ENCODE measurements at places on chromosomes 2 and 18.

- no peak for DNase-seq
Measured at GRCh38 chr18:4282954-4283353, 172.2 kb downstream of the DLGAP1 start.

DNA sequence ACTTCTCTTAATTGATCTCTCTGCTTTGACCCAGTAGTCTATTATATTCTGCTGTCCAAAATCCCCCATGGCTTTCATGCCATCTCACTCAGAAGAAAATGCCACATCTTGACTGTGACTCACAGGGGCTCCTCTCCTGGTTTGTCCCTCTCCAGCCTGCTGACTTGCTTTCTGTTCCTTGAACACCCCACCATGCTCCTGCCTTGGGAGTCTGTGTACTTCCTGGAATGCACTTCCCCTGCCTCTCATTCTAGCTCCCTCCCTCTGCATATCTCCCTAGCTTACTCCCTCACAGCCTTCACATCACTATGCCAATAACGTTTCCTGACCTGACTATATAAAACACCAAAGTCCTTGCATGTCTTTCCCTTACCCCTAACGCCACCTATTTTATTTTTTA lies 167.2 kb downstream of the TRIB2 start:
- DNase-seq = no peak

DNA sequence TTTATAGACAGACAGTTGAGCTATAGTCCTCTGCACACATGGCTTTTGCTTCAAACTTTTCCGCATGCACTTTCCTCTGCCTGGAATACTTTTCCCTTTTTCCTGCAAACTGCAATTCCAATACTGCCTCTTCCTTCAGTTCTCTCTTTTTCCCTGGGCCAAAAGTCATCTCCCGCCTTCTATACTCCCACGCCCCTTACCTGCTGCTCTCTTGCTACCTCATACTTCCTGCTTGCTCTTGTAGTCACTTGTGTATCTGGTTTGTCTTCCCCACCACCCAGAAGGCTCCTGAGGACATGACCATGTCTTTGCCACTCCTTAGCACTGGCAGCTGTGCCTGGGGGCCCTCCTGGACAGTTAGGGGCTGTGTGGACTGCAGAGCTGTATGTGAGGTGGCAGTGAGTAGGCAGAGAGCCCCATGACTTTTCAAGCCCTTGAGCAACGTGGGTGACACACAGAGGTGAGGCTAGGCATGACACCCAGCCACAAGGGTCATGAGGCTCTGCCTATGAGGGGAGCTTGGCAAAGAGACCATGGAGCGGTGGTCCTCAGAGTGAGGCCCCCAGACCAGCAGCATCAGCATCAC lies 23.2 kb downstream of the SPEG start:
- DNase-seq = no peak

- no peak for DNase-seq
Measured at GRCh38 chr2:119012345-119013301, 70.6 kb downstream of the MARCO start.

- no peak for DNase-seq
Measured at GRCh38 chr2:156907806-156908205, 349.7 kb upstream of the GALNT5 start.

- DNase-seq = no peak
Measured at GRCh38 chr2:172612051-172612450, 56.2 kb downstream of the PDK1 start.

DNA sequence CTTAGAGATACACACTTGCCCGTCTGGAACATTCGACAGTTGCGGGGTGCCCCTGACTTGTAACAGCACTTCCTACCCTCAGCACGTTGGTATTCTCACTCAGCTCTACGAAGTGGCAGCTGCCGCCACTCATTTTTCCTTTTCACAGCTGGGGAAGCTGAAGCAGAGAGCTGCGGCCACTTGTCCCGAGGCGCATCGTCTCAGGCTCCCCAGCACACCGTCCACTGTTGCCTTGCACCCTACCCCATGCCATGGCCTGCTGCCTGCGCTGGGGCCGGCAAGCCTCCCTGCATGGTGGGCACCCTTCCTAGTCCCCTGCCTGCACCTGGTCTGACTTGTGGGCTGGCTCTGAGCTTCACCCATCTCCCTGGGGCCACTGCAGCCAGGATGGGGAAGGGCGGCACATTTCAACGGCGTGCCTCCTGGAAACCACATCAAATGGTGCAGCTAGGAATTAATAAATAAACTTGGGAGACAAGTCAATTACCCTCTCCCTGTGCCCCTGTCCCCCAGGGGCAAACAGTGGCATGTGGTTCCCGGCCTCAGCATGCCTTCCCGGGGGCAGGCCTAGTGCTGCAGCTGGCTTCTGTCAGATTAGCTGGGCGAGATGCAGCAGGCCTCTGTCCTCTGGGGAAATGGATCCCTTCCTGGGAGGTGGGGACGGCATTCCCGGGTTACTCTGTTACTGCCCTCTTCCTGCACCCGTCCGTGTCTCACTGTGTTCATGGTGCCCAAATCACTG lies 64.7 kb upstream of the HAAO start:
- no peak for DNase-seq

GRCh38 chr2:29218550-29219125 lies 103.4 kb downstream of the CLIP4 start:
- DNase-seq = no peak

GRCh38 chr2:26772064-26773001 lies 8.2 kb downstream of the SLC35F6 start:
- DNase-seq = no peak

GRCh38 chr2:219452361-219453317 lies 18.0 kb downstream of the SPEG start:
- DNase-seq = peak; percentile 73

- DNase-seq = no peak
Measured at GRCh38 chr18:22363867-22364463, 53.8 kb downstream of the CTAGE1 start.

- no peak for DNase-seq
Measured at GRCh38 chr2:69764286-69765095, 22.6 kb downstream of the ANXA4 start.

DNA sequence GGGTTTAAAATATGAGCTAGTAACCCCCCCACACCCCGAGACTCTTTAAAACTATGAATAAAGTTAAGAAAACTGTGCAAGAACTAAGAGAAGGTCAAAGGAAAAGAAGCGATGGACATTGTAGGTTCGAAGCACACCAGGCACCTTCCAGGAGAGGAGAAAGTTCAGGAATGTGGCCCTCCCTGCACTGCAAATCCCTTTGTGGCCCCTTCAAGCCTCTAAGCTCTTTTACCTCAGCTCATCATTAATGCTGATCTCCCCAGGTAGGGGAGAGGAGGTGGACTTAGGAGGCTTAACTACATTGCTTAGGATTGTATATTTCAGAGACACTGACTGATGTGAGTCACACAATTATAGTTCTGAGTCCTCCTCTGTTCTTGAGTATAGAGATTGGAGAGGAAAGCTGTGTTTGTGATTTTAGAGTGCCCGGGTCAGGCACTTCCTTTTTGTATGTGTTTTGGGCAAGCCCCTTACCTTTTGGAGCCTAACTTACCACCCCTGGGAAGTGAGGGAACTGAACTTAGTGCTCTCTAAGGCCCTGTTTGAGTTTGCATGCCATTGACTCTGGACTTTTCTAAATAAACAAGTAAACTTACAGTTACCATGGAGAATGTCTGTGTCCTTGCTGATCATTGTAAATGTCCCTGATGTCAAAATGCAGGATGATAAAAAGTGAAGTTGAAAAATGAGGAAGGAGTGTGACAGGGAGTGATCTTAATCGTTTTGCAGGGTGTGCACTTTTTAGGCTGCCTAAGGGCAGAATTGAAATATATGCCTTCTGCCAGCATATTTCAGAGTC lies 140.8 kb upstream of the ZEB2 start:
- no peak for DNase-seq

GRCh38 chr2:143505542-143505941 lies 376.3 kb downstream of the ARHGAP15 start:
- DNase-seq = no peak

- no peak for DNase-seq
Measured at GRCh38 chr2:172723286-172723685, 12.4 kb upstream of the RAPGEF4 start.

- DNase-seq = no peak
Measured at GRCh38 chr2:225173909-225174308, 131.6 kb upstream of the DOCK10 start.

- DNase-seq = no peak
Measured at GRCh38 chr18:3152294-3152693, 67.5 kb downstream of the MYOM1 start.

DNA sequence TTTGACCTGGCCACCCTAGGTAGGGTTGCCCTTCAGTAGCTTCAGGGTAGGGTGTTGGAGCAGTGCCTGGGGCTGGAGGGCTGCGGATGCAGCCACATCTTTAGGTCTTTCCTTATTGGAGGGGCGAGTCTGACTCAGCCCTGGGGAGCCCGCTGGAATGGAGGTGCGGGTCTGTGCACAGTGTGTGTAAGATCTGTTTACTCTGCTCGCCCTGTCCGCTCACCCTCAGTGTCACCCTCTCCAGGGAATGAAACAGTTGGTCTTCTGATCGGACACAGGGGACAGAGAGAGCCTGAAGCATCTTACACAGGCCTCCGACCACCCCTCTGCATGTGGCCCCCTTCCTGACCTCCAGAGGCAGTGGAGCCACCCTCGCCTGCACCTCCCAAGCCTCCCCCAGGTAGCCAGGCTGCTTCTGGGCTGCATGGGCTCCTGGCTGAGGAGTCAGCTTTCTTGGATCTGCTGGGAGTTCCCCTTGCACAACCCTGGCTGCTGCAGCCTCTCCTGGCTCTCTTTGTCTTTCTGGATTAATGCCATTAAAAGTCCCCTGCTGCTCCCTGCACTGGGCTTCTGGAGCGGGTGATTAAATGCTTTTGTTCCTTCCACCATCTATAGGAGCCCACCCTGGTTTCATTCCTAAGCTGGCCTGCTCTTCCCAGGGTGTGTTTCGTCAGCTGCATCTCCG lies 82.6 kb downstream of the ASB1 start:
- no peak for DNase-seq

DNA sequence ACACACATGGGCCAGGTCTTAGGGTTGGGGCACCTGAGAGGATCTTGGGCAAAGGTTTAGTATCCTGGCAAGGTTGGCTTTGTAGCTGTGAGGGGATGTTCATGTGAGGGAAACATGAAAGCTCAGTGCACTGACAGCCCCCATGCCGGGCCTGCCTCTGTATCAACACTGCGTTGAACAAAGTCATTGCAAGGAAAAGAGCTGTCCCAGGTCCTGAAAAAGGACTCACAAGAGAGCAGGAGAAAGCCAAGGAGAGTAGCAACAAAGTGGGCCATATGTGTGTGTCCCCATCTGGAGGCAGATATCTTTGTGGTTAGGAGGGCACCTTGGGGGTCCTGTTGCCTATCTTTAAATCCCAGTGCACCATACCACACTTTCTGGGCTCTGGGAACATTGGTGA lies 237.8 kb upstream of the THSD7B start:
- peak; percentile 3 for DNase-seq

GRCh38 chr2:191010887-191011885 lies 2.8 kb downstream of the STAT1 start:
- DNase-seq = no peak

DNA sequence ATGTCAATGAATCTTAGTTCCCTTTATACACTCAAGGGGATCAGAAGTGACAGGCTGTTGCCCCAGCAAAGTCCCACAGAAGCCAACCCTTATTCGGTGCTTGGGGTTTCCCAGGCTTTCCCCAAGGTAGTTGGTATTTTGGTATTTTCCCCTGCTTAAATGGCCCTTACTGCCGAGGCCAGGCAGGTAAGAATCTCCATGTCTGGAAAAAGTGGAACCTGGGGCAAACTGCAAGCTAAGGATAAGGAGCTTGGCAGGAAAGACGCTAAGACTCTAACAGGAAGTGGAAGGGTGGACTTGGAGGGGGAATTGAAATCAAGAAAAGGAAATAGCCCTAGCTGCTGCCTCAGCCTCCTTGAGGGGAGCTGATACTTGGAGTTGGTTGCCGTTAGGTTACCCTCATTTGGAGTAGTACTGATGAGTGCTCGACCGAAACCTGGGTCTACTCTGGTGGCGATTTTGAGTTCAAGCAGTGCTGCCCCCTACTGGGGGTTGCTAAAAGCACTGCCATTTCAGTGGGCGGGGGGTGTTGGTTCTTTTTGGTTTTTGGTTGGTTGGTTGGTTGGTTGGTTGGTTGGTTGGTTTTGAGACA lies 3.3 kb upstream of the GPBAR1 start:
- DNase-seq = no peak

DNA sequence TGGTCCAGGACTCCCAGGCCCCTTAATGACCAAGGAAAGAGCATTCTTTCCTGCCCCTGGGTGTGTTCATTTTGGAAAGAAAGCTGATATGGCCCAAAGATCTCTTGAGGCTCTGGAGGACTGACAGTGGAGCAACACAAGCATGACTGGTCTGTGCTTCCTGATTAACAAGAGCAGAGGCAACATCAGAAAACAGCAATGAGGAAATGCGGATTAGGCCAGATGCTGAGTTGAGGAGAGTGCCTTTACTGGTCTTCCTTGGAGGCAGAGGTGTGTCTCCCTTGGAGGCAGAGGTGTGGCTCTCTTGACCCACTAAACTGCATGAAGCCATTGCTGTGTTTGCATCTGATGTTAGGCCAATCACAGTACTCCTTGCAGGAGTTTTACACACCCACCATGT lies 19.9 kb downstream of the IL36B start:
- DNase-seq = no peak

GRCh38 chr2:10057231-10058107 lies 14.1 kb downstream of the KLF11 start:
- no peak for DNase-seq

DNA sequence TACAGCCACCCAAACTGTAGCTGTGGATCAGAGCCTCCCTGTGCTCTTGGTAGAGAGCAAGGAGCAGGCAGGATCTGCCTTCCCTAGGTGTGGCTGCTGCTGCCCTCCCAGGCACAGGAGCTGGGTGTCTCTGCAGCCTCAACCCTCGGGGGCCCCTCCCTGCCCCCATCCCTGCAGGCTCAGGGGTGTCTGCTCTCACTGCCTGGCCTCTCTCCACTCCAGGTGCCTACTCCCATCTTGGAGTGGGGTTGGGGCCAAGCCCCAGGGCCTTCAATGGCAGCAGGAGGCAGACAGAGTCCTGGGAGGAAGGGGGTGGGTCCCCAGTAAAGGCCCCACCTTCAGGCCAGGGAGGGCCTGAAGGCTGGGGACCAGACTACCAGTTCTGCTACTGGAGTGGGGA lies 189.7 kb upstream of the OSR1 start:
- DNase-seq = no peak

- no peak for DNase-seq
Measured at GRCh38 chr2:239804161-239805042, 220.7 kb downstream of the NDUFA10 start.

Data from HS-27A (cell line).